ENCODE measurements at places on chromosomes 7 and 10. TPM values are rescaled to one million over a fixed set of nuclear protein-coding genes. Genes with fewer than 3 reads are reported as not detected.

DNA sequence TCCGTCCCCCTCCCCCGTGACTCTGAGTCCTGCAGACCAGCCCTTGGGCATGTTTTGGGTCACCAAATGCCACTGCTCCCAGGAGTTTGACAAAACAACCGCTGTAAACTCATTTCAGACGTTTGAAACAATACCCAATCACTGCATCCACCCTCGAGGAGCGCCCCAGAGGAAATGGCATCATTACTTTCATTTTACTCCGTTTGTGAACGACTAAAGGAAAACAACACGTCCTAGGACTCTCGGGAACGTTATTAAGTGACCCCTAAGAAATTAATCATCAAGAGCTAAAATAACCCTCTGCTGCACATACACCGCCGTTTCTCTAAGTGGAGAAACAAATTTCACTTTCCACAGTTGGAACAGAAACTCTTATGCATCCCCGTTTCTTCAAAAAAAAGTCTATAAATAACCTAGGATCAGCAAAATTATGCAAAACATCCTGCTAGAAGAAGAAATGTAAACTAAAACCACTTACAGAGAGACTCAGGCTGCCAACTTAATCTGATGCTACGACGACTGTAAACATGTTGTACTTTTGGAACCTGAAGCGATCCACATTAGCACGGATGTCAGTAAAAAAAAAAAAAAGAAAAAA lies 109.9 kb upstream of the EFCAB10 start:
- peak overlapping the region; percentile 95 for H3K27ac ChIP-seq
- peaks cover 38% of the 10 kb centered on the region for H3K4me1 ChIP-seq
- peak; percentile 72 for DNase-seq
- no peaks in the 10 kb centered on the region for H3K36me3 ChIP-seq
- H3K27me3 ChIP-seq = no peaks in the 10 kb centered on the region

DNA sequence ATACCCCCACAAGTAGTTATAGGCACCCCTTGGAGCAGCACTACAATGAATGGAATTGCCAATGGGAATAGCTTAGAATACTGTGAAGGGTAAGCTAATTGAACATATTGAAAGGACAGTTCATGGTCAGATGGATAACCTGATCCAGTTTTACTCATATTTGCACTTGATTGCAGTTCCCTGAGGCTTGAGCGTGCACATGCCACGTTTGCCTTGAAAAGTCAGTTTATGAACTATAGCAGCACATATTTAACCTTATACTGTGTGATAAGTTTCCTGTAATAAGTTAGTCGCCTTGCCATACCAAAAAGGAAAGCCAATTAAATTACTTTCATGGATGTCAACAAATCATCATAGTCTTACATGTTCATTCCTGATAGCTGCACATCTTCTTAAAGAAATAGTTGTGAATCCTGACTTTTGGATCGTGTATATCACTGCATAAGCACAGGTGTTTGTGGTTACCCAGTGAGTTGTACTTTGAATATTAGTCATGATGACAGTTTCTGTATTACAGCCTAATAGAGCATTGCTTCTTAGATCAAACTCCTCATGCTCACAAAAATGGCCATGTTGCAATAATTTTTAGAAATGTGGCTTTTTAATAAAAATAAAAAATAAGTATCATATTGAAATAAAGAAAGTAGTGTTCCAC lies 21.6 kb downstream of the DNTT start:
- DNase-seq = no peak
- H3K36me3 ChIP-seq = no peaks in the 10 kb centered on the region
- H3K4me1 ChIP-seq = peaks cover 2% of the 10 kb centered on the region
- H3K27ac ChIP-seq = no peak overlapping the region

DNA sequence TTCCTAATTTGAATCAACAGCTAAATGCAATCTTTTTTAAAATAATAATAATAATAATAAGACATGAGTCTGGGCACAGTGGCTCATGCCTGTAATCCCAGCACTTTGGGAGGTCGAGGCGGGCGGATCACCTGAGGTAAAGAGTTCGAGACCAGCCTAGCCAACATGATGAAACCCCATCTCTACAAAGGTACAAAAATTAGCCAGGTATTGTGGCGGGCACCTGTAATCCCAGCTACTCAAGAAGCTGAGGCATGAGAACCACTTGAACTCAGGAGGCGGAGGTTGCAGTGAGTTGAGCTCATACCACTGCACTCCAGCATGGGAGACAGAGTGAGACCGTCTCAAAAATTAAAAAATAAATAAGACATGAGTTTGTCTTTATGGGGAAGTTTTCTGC lies 3.9 kb downstream of the DIP2C start:
- H3K4me1 ChIP-seq = peaks cover 3% of the 10 kb centered on the region
- H3K27me3 ChIP-seq = peaks cover 32% of the 10 kb centered on the region
- no peak overlapping the region for H3K4me3 ChIP-seq
- no peaks in the 10 kb centered on the region for H3K36me3 ChIP-seq

Gene AGAP5
- 9.8 TPM for total RNA-seq

DNA sequence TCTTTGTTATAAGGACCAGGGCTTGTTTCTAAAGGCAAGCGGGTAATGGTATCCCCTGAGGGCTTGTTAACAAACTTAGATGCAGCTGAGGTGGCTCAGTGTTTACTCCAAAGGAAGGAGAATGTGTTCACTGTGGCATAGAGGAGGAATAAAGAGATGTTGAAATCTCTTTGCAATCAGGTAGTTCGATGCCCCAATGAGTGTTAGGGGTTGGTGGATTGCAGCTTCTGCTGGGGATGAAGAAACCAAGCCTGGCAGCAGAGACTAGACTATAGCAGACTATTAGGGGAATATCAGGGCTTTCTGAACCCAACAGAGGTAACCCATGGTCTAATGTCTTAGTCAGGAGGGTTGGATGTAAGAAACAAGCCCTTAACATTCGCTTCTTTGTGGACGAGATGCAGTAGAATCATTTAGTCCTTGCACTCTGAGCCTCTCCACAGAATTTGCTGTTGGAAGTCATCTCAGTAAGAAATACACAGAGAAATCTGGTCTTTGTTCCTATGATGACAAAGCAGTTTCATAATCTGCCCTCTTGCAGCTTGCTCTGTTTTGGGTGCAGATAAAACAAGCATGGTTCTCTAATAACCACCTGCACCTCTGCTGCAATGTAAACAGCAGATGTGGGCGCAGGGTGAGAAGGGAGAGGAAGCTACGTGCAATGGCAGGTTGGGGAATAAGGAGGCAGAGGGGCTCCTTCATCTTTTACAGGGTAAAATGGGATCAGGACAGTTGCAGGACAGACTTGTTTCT lies 108.6 kb downstream of the NRF1 start:
- H3K27me3 ChIP-seq = no peaks in the 10 kb centered on the region
- H3K27ac ChIP-seq = no peak overlapping the region
- no peak for DNase-seq
- H3K36me3 ChIP-seq = peaks cover 35% of the 10 kb centered on the region

- no peak overlapping the region for H3K27ac ChIP-seq
- no peaks in the 10 kb centered on the region for H3K4me1 ChIP-seq
- DNase-seq = no peak
- no peak overlapping the region for H3K4me3 ChIP-seq
Observed at GRCh38 chr10:24305551-24306506, 96.9 kb downstream of the KIAA1217 start.

Gene RBP4
- not detected for total RNA-seq

DNA sequence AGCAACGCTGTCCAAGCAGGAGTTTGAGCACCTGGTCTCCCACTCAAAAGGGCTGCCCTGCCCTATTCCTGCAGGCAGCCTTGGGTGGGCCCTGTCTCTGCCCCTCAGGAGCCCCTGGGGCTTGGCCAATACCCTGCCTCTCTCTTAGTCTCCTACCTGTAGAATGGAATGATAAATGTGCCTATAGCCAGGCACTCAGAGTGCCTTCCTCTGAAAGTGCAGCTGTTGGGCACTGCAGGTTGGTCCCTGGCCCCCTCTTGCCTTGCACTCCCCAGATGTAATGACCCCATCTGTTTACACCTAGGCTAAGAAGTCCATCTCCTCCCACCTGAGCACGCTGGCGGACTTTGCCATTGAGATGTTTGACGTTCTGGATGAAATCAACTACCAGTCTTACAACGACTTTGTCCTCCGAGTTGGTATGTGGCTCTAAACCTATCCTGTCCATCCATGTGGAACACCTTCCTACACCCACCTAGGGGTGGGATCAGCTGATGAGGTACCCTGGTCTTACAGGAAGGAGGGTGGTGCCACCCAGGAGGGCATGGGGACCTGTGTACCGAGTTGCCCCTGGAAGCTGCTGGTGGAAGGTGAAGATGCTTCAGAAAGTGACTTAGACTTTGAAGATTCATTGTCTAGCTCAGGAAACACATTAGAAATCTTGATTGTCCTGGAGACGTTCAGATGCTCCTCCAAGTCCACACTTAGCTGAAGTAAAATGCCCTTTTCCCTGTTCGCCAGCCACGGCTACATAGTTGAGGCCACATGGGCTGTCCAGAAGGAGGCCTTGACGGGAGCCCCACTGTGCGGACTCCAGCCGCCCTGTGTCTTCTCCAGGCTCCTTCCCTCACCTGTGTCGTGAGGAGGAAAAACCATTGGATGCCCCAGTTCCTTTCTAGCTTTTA lies 134.1 kb downstream of the ADCY1 start:
- peaks cover 4% of the 10 kb centered on the region for H3K27me3 ChIP-seq
- H3K4me3 ChIP-seq = no peak overlapping the region
- no peak for DNase-seq

- no peaks in the 10 kb centered on the region for H3K4me1 ChIP-seq
- H3K27ac ChIP-seq = no peak overlapping the region
- DNase-seq = no peak
- H3K27me3 ChIP-seq = peaks cover 35% of the 10 kb centered on the region
- H3K4me3 ChIP-seq = no peak overlapping the region
Observed at GRCh38 chr10:100705139-100705538, 40.2 kb upstream of the PAX2 start.

- no peaks in the 10 kb centered on the region for H3K27me3 ChIP-seq
- no peaks in the 10 kb centered on the region for H3K36me3 ChIP-seq
- DNase-seq = peak; percentile 30
Observed at GRCh38 chr7:26101361-26102151, 50.4 kb upstream of the NFE2L3 start.

DNA sequence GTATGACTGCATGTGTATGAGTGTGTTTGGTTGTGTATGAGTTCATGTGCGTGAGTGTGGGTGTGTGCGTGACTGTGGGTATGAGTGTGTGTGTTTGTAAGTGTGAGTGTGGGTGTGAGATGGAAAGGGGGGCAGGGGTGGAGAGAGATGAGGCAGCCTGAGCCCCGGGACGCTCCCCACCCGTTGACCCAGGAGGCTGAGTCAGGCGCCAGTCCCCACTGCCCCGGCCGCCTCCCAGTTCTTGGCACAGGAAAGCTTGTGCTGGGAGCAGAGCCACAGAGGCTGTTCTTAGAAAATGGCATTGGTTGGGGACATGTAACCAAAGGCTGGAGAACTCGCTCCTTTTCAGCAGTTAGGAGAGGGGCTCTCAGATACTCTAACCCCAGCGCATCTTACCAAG lies 27.8 kb upstream of the NUB1 start:
- H3K36me3 ChIP-seq = no peaks in the 10 kb centered on the region
- DNase-seq = peak; percentile 35
- no peak overlapping the region for H3K27ac ChIP-seq
- no peaks in the 10 kb centered on the region for H3K27me3 ChIP-seq
- no peak overlapping the region for H3K4me3 ChIP-seq

Gene PPP1R3C
- total RNA-seq = 0.99 TPM

- H3K27me3 ChIP-seq = no peaks in the 10 kb centered on the region
- H3K4me3 ChIP-seq = no peak overlapping the region
- no peaks in the 10 kb centered on the region for H3K36me3 ChIP-seq
- no peak overlapping the region for H3K27ac ChIP-seq
- H3K4me1 ChIP-seq = no peaks in the 10 kb centered on the region
Observed at GRCh38 chr7:69276011-69276729, 322.1 kb upstream of the AUTS2 start.

GRCh38 chr10:86443069-86443468 lies 76.5 kb upstream of the GRID1 start:
- H3K27ac ChIP-seq = no peak overlapping the region
- peaks cover 67% of the 10 kb centered on the region for H3K36me3 ChIP-seq
- peaks cover 35% of the 10 kb centered on the region for H3K4me1 ChIP-seq
- DNase-seq = no peak
- H3K27me3 ChIP-seq = no peaks in the 10 kb centered on the region
- no peak overlapping the region for H3K4me3 ChIP-seq

Gene KNDC1
- not detected for total RNA-seq

Gene FZD1
- 0.20 TPM for total RNA-seq

Gene BLNK
- not detected for total RNA-seq

Gene TET1
- 1.1 TPM for total RNA-seq

All from activated CD8-positive, alpha-beta T cell treated with anti-CD3 and anti-CD28 coated beads for 36 hours (primary cell).